ENCODE measurements at places on chromosomes 11 and 22. TPM values are rescaled to one million over a fixed set of nuclear protein-coding genes. Genes with fewer than 3 reads are reported as not detected.

DNA sequence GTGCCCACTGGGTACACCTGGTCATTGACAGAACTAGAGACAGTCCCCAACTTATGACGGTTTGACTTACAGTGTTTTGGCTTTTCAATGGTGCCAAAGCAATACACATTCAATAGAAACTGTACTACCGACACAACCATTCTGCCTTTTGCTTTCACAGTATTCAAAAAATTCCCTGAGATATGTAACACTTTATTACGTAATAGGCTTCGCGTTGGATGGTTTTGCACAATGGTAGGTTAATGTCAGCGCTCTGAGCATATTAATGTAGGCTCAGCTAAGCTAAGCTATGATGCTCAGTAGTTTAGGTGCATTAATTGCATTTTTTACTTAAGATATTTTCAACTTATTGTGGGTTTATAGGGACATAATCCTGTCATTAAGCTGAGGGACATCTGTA lies 105.1 kb upstream of the B3GAT1 start:
- no peaks in the 10 kb centered on the region for H3K4me1 ChIP-seq
- peaks cover 100% of the 10 kb centered on the region for H3K27me3 ChIP-seq
- no peak overlapping the region for H3K4me3 ChIP-seq
- no peak overlapping the region for H3K27ac ChIP-seq
- no peaks in the 10 kb centered on the region for H3K36me3 ChIP-seq
- DNase-seq: no peak

DNA sequence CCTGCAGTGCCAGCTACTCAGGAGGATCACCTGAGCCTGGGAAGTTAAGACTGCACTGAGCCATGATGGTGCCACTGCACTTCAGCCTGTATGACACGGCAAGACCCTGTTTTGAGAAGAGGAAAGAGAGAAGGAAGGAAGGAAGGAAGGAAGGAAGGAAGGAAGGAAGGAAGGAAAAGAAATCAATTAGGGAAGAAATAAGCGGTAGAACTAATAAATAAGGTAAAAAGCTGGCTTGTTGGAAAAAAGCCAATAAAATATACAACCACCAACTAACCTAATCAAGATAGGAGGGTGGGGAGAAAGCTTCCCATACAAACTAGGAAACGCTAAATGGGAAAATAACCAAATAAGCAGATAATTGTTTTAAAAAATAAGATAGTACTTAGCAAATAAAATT lies 12.3 kb downstream of the A4GALT start:
- no peaks in the 10 kb centered on the region for H3K36me3 ChIP-seq
- DNase-seq: no peak
- no peak overlapping the region for H3K4me3 ChIP-seq
- H3K27me3 ChIP-seq: no peaks in the 10 kb centered on the region
- no peak overlapping the region for H3K27ac ChIP-seq

DNA sequence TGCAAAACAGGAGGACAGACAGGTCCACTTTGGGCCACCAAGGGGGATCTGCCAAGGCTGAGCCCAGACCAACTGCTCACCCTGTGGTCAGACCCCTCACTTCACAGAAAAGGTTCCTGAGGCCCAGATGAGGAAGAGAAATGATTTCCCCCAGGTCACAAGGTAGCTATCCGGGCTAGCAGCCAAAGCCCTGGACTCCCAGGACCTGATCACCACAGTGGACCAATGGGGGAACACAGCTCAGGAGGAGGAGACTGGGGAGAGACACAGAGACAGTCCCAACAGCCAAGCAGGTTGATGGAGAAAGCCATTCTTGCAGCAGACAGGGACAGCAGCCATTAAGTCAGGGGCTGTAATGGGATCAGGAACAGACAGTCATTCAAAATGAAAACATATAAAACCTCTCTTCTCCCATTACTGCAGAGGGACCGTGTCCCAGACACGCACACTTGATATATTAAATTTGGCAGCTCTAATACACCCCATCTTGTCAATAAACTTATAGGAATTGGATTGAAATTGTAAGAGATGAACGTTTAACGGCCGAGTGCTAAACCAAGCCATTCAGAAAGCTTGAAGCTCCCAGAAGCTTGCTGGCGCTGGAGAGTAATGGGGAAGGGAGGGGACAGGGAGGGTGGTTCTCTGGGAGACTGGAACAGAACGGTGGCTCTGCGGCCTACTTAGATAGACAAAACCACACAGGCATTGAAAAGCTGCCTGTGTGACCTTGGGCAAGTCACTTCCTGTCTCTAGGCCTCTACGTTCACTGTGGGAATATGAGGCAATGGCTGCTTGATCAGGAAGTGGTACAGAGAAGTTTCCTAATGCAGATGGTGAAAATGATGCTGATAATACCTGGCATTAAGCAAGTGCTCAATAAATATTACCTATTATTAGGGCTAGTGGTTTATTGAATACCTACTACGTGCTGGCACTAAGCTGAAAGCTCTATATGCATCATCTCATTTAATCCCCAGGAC lies 16.0 kb downstream of the ZMAT5 start:
- H3K27me3 ChIP-seq: no peaks in the 10 kb centered on the region
- no peaks in the 10 kb centered on the region for H3K36me3 ChIP-seq
- no peak for DNase-seq
- no peak overlapping the region for H3K27ac ChIP-seq

GRCh38 chr11:116730241-116730561 lies 42.6 kb downstream of the BUD13 start:
- H3K27ac ChIP-seq: no peak overlapping the region
- DNase-seq: no peak
- H3K4me1 ChIP-seq: no peaks in the 10 kb centered on the region

DNA sequence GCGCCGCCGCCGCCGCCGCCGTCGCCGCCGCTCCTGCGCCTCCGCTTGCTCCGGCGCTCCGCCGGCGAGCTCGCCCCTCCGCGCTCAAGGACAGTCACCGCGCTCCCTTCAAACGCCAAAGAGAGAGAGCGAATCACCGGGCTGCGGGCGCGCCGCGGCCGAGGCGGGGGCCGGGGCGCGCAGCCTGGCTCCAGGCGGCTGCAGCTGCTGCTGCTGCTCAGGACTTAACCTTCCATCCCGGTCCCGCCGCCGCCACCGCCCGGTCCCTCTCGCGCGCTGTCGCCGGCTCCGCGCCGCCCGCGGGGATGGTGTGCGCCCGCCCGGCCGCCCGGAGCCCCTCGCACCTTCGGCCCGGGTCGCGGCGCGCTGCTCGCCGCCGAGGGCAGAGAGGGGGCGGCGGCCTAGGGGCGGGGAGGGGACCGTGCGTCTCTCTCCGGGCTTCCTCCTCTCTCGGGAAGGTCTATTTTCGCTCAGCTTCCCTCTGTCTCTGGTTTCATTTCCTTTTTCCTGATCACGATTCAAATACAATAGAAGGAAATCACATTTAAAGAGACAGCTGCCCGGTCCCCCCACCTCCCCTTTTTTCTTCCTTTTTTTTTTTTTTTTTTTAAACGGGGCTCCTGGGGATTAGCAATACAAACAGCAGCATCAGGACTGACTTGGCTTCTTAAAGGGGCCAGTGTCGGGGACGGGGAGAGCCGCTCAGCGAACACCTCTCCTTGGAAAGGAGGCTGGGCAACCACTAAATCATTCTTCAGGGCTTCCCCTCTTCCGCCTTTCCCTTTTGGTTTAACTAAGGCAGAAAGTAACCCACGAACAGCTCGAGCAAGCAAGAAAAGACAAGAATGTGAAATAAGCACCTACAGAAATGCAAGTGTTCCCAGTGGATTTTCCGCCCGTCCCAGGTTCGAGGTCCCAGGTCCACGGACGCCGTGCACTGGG lies 22.1 kb downstream of the LMO2 start:
- H3K27ac ChIP-seq: no peak overlapping the region
- no peaks in the 10 kb centered on the region for H3K4me1 ChIP-seq
- peak overlapping the region; percentile 71 for H3K4me3 ChIP-seq
- no peak for DNase-seq
- H3K27me3 ChIP-seq: peaks cover 55% of the 10 kb centered on the region

GRCh38 chr11:69971741-69972140 lies 106.4 kb upstream of the ANO1 start:
- peaks cover 26% of the 10 kb centered on the region for H3K4me1 ChIP-seq
- H3K27ac ChIP-seq: no peak overlapping the region
- H3K4me3 ChIP-seq: no peak overlapping the region
- H3K36me3 ChIP-seq: no peaks in the 10 kb centered on the region
- H3K27me3 ChIP-seq: no peaks in the 10 kb centered on the region

The DNAJB13 gene
- total RNA-seq: 0.90 TPM

GRCh38 chr11:45885274-45885920 lies at the start of gene MAPK8IP1:
TSS of gene MAPK8IP1 (plus strand) at chr11:45885651. CDS start at chr11:45885821, 170 bp downstream.
- no peaks in the 10 kb centered on the region for H3K4me1 ChIP-seq
- H3K4me3 ChIP-seq: peak within 1 kb of the TSS; percentile 53
- DNase-seq: no peak
- H3K27ac ChIP-seq: no peak within 1 kb of the TSS
- H3K27me3 ChIP-seq: no peaks in the 10 kb centered on the region

GRCh38 chr11:78149646-78150045 lies 10.2 kb upstream of the ALG8 start:
- H3K27me3 ChIP-seq: no peaks in the 10 kb centered on the region
- no peaks in the 10 kb centered on the region for H3K36me3 ChIP-seq
- DNase-seq: peak; percentile 84
- H3K4me1 ChIP-seq: 0 out of 2 replicates have a peak, but pooled peaks cover 3% of the 10 kb centered on the region

GRCh38 chr11:130396965-130397364 lies 31.4 kb downstream of the ADAMTS8 start:
- H3K36me3 ChIP-seq: no peaks in the 10 kb centered on the region
- no peaks in the 10 kb centered on the region for H3K4me1 ChIP-seq
- H3K27ac ChIP-seq: no peak overlapping the region
- peaks cover 78% of the 10 kb centered on the region for H3K27me3 ChIP-seq
